ENCODE measurements at places on chromosomes 1 and 21. TPM values are rescaled to one million over a fixed set of nuclear protein-coding genes. Genes with fewer than 3 reads are reported as not detected.

DNA sequence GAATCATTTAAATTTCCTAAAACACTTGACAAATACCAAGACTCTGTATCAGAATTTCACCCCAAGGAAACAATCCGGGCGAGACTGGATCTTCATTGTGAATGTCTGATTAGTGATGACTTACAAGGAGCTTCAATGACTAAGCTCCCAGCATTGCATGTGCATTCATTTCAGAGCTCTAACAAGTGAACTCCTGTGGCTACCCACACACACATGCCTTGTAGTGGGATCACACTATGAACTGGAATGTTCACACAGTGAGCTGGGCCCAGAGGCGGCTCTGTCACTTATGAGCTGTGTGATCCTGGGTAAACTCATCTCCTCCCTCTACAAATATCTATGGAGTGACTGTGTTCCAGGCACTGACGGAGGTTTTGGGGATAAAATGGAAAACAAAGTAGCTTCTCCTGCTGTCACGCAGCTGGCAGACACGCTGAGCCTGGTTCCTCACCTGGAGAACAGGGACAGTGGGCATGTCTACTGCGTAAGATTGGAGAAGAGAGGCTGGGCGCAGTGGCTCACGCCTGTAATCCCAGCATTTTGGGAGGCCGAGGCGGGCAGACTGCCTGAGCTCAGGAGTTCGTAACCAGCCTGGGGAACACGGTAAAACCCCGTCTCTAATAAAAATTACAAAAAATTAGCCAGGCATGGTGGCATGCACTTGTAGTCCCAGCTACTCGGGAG is 56.9 kb downstream of the CLSTN1 start:
- DNase-seq: no peak

DNA sequence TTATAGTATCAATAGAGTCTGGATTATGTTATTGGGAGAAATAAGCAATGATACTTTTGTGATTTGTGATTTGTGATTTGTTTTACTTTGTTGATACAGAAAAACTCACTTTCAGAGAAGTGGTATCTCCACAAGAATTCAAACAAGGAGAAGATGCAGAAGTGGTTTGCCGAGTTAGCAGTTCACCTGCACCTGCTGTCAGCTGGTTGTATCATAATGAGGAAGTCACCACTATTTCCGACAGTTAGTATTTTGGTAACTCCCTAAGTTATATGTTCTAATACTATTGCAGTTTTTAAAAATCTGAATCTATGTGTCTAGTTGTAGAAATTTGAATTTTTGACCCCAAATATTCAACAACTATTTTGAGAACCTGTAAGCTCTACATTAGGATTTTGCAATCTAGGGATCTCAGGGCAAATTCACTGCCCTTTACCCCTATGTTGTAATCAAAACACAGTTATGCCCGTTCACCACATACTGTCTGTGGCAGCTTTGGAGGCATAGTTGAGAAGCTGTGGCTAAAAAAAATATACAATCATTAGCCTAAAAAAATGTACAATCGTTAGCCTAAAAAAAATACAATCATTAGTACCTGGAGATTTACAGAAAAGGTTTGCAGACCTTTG is 288.1 kb downstream of the NCAM2 start:
- no peak for DNase-seq

GRCh38 chr1:112527266-112528010 is 18.7 kb downstream of the WNT2B start:
- DNase-seq: no peak

DNA sequence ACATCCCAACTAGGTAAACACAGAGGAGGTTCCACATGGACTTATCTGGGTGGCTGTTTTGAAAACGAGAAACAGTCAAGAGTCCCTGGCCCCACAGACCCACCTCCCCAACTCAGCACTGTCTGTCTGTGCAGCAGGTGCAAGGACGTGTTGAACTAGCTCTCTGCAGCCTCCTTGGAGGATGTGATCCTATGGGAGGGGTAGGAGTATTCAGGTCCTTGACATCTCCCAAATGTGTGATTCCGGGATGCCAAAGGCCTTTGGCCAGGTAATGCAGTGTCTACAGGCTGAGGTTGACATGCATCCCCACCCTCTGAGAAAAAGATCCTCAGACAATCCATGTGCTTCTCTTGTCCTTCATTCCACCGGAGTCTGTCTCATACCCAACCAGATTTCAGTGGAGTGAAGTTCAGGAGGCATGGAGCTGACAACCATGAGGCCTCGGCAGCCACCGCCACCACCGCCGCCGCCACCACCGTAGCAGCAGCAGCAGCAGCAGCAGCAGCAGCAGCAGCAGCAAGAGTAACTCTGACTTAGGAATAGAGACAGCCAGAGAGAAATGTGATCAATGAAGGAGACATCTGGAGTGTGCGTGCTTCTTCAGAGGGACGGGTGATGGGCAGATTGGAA is 151.6 kb upstream of the CAMK1G start:
- no peak for DNase-seq

DNA sequence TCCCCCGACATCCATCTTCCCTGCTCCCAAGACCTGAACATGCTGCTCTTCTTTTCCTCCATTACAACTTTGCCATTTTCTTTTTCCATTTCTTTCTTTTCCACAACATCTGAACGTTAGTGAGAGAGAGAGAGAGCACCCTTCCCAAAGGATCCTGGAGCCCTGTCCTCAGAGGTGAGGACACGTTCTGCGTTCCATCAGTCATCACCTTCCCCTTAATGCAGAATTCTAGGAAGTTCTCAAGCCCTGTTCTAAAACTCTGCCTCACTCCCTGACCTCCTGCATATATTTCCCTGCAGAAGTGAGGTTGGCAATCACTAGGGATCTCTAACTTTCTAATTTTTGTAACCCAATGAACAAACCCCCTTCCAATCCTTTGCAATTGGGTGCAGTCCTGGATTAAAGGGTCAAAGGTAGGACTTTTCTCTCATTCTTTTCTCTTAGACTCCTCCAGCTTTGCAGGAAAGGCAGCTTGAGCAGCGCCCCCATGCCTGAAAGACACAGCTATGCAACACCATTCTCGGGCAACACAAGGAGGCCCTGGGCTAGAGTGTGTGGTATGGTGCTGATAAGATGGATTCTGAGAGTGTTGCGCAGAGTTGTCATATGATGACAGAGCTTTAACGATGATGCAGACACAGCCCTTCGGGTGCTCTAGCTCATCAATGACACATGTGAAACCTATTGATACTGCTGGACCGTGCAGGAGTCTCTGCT is 59.2 kb upstream of the TNR start:
- no peak for DNase-seq

- DNase-seq: no peak
Observed at GRCh38 chr1:155794605-155795245, 62.3 kb downstream of the GON4L start.

DNA sequence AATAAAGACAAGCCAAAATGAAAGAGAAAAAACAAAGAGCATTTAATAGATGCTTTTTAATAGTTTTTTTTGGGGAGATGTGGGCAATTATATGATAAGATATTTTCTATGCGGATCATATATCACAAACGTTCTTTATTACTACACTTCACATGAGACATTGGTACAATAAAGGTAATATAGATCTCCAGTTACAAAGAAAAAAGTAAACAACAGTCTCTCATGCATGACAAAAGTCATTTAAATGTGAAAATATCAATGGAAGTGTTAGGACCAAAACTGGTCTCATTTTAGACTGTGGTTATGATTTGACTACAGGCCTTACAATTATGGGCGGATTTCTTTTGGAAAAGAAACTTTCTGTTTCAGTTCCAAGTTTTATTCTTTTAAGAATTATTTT is 687.0 kb downstream of the ADGRL2 start:
- no peak for DNase-seq

DNA sequence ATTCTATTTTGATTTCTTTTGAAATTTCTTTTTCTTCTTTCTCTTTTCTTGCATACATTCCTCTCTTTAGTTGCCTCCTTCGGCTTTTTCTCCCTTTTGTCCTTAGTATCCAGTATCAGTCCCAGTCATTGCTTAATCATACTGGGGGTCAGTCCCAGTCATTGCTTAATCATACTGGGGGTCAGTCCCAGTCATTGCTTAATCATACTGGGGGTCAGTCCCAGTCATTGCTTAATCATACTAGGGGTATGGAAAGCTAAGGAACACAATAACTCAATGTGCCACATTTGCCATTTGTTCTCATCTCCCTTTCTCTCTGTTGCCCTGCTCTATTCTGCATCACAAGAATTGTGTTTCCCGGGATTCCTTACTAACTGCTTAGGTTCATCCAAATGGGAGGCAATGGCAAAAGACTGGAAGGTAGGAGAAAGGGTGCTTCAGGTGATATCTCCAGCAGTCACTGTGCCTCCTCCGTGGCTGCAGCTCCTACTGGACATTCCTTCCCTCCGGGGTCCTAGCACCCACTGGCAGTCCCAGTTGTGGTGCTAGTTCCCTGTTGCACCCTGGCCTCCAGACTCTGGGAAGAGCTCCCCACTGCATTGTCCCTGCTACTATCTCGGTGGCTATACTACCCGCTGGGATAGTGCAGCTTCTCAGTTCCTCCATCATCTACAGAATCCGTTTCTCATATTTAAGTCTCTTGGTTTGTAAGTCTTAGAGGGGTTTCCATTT is 32.6 kb upstream of the LAMC1 start:
- DNase-seq: no peak

DNA sequence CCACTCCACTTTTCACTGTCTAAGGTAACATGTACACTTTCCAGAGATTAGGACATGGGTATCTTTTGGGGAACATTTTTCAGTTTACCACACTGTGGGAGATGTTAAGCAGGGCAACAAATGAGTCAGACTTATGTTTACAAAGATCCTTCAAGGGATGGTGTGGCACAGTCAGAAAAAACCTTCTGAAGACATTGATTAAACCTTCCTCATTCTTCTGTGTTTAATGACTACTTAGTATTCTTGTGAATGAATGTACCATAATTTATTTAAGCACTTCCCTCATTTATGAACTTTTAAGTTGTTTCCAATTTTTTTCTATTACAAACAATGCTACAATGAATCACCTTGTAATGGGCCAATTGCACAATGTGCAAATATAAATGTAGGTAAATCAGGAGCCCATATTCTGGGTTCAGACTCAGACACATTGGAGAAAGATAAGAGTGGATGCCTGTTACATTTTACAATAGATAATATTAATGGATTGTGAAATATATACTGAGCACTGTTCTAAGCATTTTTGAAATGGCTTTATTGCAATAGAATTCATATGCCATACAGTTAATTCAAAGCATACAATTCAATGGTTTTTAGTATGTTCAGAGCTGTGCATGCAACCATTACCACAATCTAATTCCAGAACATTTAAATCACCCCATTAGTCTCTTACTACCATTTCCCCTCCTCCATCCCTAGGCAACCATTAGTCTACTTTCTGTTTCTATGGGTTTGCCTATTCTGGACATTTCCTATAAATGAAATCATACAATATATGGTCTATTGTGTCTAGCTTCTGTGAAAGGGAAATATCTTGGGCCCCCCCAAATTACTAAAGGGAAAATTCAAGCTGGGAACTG is 1.9 kb upstream of the SFT2D2 start:
- DNase-seq: no peak

DNA sequence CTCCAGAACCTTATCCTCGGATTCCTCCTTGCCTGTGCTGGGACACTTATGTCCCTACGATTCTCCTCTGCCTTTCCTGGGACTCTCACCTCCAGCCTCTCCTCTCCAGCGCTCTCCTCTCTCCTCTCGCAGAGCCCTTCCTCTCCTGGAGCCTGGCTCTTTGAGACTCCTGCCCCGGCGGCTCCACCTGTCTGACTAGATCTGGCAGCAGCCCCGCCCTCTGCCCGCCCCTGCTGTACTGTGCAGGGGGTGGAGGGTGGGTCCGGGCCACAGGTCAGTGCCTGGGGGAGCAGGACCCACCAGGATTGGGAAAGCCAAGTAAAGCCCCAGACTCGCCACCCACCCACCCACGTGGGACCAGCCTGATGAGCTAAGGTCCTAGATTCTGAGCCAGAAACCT is 1.6 kb downstream of the ELOVL1 start:
- DNase-seq: no peak

- no peak for DNase-seq
Observed at GRCh38 chr1:194028002-194028401, 841.6 kb upstream of the B3GALT2 start.

- DNase-seq: no peak
Observed at GRCh38 chr1:65414538-65414937, 5.9 kb upstream of the LEPR start.

DNA sequence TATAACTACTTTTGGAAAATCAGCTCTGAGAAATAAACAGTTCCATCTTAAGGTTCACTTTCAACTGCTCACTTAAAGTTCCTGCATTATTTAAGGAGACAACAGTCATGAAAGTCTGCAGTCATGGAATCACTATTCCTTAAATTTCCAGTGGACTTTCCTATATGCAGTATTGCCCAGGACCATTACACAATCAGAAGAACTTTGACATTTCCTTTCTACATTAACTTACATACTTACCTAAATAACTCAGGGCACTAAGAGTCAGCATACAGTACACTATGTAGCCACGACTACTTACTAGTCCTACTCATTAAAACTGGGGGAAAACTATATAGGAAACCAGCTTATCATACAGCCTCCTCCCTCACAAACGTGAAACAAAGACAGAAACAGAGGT is 220.1 kb downstream of the SLC45A1 start:
- no peak for DNase-seq

DNA sequence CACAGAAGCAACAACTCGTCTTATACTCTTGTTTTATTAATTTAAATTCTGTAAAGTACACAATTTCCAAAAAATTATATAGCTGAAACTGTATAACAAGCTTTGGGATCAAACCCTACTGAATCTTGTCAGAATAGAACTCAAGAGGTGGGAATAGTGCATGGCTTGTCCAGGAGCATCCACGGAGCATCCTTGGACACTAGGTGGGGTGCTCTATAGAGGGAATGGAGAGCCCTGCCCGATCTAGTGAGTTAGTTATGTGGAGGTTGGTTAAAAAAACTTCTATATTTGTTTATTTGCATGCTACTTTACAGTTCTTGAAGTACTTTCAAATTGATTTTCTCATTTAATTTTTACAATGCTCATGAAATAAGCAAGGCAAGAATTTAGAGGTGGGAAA is 28.3 kb downstream of the ROR1 start:
- DNase-seq: no peak

DNA sequence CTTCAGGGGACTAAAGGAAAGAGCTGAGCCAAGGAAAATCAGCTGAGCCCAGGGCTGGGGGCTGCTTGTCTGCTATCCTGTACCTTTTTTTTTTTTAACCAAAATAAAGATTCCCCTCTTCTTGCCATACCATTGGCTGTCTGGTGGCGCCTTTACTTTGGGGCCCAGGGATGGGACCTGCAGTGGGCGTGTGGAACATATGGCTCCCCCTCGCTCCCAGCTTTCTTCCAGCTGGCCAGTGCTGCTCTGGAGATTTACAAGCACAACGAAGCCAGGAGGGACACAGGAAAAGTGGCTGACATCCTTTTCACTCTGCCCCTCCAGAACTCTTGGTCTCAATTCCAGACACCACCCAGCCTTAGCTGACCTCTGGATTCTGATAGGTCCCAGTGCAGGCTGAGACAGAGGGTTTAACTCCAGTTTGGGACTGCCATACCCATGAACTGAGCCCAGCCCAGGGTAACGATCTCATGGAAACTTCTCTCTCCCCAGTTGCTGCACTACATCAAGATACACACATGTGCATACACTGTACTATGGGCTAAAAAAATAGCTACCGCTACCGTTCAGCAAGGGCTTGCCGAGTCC is 5.4 kb upstream of the SFN start:
- DNase-seq: no peak

Gene C1QC
- 0.96 TPM for total RNA-seq

Gene ADCY10
- 0.82 TPM for total RNA-seq

Gene MAP10
- 1.5 TPM for total RNA-seq

Gene HIVEP3
- 15.3 TPM for total RNA-seq

Gene SIPA1L2
- 1.2 TPM for total RNA-seq

Gene TTC39A
- not detected for total RNA-seq

Gene PODN
- 0.50 TPM for total RNA-seq

Gene MMP23B
- total RNA-seq: 11.2 TPM

Gene GRIK3
- not detected for total RNA-seq

Gene CFAP107
- total RNA-seq: not detected

Gene RUNX1
- 104 TPM for total RNA-seq

Gene ZNF687
- 27.7 TPM for total RNA-seq

Measured in T-cell (primary cell).